ENCODE measurements at places on chromosomes 7 and 10. TPM values are rescaled to one million over a fixed set of nuclear protein-coding genes. Genes with fewer than 3 reads are reported as not detected.
A peak's percentile ranks its signal among the peaks of the same experiment; 100 is the strongest.

DNA sequence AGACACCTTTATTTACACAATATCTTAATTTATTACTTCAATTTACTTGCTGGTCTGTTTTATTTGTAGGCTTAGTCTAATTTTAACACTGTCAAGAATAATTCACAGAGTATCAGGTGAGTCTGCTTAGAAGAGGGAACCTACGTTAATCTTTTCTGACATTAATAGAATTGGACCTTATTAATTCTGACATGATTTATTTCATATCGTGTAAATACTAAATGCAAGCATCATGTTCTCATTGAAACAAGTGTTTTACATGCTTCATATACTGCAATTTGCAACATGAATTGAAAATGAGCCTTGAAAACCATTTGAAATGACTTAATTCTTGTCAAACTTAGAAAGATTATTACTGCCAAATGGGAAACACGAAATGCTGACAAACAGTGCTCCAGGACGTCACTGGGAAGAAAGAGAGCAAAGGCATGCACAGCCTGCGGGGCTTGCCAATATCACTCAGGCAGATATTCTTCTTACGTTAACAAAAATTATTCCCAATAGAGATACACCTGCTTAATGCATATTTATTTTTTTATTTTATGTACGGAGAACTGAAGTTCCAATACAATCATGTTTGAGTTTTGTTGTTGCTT, 282.0 kb upstream of the AKR1E2 start:
- no peak for DNase-seq

DNA sequence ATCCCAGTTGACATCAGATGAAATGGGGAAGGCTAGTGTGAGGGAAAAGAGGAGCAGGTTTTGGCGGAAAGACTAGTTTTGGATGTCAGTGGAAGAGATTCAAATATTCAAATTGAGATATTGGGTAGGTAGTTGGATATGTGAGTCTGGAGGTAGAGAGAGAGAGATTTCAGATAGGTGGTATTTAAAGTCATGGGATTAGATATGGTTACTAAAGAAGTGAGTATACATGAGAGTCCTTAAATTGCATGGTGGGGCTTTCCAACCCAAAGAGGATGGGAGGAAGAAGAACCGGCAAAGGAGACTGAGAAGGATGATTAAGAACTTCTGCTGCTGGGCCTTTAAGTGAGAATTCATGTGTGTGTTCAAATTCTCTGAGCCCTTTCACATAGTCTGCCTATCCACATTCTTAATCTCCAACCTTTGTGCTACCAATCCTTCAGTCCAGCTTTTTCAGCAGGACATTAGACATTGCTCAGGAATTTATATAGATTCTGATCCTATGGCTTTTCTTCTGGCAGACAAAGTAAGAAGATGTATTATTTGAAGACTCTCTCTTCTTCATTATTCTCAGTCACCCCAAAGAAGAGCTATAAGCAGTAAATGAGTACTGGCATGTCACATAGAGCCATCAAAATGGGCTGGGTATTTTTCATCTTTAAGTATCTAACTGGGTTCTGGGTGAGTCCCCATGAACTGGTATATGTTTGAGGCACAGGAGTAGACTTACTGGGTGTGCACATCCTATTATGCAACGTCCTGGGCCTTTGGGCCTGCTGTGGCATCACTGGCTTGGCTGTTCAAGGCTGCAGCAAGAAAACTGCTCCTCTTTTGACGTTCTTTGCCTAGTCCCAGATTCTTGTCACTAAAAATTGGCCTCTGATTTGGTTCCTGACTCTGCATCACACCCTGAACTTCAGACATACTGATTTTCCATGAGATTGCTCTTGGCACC, 33.6 kb downstream of the ST7 start:
- DNase-seq = no peak

DNA sequence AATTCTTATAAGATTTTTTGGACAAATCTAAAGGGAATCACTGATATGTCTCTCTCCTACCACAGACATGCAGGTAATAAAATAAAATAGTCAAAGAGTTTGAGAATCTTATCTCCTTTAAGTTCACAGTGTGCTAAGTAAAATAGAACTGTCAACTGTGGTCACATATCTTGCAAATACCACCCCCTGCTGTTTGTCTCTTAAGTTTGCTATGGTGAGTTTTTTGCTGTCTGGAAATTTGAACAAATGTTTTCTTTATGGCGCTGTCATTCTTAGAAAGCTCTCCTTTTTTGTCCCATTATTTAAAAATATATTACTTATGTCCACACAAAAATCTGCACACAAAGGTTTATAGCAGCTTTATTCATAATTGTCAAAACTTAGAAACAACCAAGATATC, 19.6 kb downstream of the GIMAP5 start:
- no peak for DNase-seq

GRCh38 chr7:142123184-142123583, 11.7 kb downstream of the MGAM2 start:
- DNase-seq = no peak

DNA sequence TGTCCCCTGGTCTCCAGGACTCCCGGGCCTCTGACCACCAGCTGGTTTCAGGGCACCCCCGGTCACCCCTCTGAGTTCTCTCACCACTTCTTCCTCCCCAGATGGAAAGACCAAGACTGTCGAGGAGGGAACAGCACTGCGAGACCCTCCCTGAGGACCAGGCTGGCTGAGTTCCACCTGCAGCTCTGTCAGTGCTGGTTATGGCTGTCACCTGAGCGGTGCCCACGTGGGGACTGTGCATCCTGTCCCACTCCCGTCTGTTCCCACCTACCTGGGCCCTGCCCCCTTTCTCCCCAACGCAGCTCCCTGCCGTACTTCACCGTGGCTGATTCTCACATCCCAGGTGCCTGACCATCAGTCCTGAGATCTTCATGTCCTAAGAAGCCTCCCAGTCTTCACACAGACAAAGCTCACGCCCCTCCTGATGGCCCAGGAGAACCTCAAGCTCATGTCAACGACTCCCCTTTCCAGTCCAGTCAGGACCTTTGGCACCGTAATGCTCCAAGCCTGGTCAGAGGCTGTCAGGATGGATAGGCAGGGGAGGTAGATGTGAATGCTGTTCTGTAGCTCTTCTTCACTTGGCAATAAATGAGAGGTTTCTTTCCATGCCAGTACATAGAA, 159.7 kb downstream of the USP6NL start:
- DNase-seq = no peak

GRCh38 chr10:61397175-61397986, 55.8 kb downstream of the TMEM26 start:
- peak; percentile 43 for DNase-seq

- no peak for DNase-seq
Measured at GRCh38 chr7:72465521-72465920, 53.4 kb upstream of the CALN1 start.

- peak; percentile 63 for DNase-seq
Measured at GRCh38 chr10:51832652-51833383, 133.4 kb upstream of the CSTF2T start.

- DNase-seq = no peak
Measured at GRCh38 chr7:141039376-141039775, 24.6 kb upstream of the MRPS33 start.

GRCh38 chr10:53957401-53957800, 843.6 kb downstream of the PCDH15 start:
- no peak for DNase-seq

DNA sequence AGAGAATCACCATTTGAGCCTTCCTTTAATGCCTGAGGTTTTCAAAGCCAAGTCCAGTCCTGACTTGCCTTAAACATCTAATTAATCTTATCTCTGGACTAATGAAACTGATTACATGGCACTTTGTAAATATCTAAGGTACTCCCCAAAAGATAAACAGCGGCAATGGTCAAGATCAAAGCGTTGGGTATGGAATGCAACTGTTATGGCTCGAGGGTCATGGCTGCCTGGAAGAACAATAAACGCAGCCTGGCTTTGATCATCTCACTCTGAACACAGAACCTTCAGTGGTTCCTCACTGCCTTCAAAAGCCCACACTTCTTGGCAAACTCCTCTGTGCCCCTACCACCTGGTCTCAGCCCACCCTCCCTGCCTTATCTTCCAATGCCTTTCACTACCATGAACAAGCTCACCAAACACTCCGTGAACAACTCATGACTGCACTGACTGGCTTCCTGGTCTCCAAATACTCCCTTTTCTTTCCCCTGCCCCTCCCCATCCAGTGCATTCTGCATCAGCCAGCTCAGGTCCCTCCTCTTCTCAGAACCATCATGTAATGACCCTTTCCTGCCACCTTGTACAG, 150.2 kb upstream of the NFE2L3 start:
- DNase-seq = no peak

DNA sequence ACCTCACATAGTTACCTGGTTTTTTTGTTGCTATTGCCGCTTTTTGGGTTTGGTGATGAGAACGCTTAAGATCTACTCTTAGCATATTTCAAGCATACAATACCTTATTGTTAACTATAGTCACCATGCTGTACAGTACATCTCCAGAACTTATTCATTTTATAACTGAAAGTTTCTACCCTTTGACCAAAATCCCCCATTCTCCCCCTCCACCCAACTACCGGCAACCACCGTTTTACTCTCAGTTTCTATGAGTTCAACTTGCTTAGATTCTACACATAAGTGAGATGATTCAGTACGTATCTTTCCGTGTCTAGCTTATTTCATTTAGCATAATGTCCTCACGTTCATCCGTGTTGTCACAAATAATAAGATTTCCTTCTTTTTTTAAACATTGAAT, 86.7 kb upstream of the IL6 start:
- DNase-seq = no peak

DNA sequence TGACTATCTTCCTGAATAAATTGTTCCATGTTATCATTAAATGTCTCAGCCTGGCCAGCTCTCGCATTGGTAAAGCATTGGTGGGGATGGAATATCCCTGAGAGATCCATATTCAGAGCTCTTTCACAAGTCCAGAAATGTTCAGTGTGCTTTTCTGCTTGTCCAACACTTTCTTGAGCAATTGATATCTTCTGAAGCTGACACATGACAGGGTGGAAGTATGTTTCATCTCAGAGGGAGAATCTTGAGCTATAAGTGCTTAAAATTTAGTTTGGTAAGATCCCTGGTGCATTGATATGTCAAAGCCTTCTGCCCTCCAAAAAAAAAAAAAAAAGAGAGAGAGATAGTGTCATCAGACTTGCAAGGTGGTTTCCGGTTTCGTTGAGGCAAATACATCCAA, 7.4 kb downstream of the IFIT3 start:
- DNase-seq = no peak

- no peak for DNase-seq
Measured at GRCh38 chr10:49072166-49072885, 43.0 kb downstream of the VSTM4 start.

DNA sequence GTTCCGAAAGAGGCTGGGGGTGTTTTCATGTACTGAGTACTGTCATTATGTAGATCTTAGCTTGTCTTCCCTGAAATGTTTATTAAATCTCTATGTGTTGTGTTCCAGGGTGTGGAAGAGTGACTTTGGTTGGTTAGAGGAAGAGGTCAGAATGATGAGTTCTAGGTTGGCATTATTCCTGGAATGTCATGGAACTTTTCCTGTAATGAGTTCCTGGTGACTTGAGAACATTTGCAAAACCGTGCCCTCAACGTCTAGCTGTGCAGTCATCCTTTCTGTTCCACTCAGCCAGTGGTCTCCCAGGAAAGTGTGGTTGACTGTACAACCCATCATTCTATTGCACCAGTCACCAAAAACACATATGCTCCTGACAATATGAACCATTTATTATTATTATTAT, 129.6 kb downstream of the BICC1 start:
- peak; percentile 46 for DNase-seq

DNA sequence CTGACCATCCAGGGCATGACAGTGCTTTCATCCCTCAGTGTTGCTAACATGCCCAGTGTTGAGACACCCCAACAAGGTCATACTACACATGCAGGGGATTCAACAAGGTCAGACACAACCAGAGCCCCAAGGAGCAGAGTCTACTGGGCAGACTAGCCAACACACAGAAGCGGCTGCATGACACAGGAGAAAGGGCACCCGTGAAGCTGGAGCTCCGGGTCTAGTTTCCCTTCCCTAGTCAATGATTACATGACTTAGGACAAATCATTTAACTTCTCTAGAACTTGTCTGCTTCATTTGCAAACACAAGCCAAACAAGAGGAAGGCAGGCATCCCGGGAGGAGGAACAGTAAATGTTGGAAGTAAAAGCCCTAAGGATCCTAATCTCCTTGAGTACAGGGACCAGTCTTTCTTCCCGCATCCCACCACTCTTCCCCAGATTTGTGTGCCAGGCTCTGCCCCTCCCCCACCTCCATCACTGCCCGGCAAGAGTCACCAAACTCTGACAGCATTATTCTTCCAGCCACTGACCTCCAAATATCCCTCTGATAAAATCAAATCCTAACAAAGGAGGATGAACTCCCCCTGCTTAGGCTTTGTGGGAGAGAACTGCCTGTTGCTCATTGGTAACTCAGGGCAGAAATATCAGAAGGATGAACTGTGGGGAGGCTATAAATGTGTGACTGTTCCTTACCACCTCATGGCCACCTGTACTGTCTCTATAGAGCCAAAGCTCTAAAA, 104.3 kb downstream of the KCNMA1 start:
- DNase-seq = no peak

DNA sequence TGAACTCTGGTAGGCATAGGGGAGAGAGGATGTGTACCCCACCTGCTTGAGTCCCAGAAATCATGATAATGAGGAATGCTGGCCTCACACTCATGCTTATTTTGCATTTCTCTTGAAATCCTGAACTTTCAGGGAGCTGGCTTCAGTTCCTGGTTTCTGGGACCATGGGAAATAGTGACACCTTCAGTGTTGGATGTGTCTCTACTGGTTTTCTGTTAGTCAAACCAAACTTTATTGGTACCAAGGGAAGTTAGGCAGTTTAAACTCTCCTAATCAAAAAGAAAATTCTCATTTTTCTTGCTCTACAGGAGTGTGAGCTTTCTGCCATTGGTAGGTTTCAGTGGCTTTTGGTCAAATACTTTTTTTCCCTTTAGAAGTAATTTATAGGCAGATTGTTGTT, 11.8 kb upstream of the PCGF5 start:
- no peak for DNase-seq

GRCh38 chr7:42167206-42167605, 69.8 kb downstream of the GLI3 start:
- DNase-seq = no peak

DNA sequence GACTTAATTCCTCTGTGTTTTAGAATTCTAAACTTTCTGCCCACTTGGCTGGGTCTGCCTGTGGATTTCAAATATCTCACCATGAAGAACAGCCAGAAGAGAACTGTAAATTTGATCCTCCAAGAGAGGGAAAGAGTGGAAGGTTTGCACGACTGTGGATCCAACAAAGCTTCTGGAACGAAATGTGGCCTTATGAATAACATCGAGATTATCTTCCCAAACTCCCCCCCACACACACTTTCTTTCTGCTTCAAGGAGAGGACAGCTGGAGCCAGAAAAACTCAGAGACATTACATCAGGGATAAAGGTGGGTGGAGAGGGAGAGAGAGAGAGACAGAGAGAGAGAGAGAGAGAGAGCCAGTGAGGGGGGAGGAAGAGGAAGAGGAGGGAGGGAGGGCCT, 570.1 kb upstream of the MGMT start:
- no peak for DNase-seq

GRCh38 chr7:155069992-155070751, at the start of gene HTR5A:
TSS of gene HTR5A (plus strand) at chr7:155070324. CDS start at chr7:155070900, 576 bp downstream.
- peak; percentile 78 for DNase-seq

HOGA1 gene
- not detected for total RNA-seq

FEZF1 gene
- total RNA-seq = not detected

FAM237B gene
- not detected for total RNA-seq

NOS3 gene
- not detected for total RNA-seq

CFTR gene
- total RNA-seq = 0.06 TPM

DYNC1I1 gene
- 3.9 TPM for total RNA-seq

MACROH2A2 gene
- total RNA-seq = 45.5 TPM

NEURL1 gene
- total RNA-seq = not detected

EN2 gene
- not detected for total RNA-seq

ANKRD61 gene
- total RNA-seq = 0.42 TPM

MSS51 gene
- total RNA-seq = 0.71 TPM

PPP2R2D gene
- 25.2 TPM for total RNA-seq

AGR2 gene
- not detected for total RNA-seq

PRF1 gene
- not detected for total RNA-seq

All from SJSA1 (cell line).